ENCODE measurements at places on chromosomes 4 and X.

DNA sequence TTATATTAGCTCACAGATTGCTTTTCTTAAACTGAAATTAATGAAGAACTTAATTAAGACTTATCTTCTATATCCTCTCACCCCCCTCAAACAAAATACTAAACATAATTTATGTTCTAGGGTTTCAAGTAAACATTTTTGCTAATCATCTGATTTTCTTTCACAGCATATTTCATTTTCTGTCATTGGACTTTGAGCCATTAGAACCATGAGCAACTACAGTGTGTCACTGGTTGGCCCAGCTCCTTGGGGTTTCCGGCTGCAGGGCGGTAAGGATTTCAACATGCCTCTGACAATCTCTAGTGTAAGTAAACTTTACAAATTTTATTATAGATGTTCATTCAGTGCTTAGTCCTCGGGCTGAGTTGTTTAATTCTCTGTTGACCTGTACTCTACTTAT, 3.3 kb downstream of the PDLIM5 start:
- no peak for DNase-seq

DNA sequence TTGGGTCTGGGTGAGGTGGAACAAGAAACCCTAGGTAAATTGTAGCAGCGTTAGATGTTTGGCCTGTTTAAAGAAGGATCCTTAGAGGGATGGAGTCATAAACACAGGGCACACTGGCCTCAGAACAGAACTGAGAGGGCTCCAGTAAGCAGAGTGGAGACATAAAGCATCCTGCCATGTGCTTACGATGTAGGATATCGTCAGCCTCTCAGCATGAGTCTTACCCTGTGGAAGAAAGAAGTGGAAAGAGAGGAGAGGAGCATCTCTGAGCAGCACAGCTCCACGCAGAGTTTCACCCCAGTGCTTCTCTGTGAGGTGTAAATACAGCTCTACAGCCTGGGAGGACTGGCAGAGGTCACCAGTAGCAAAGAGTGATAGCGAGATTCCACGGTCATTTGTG, 27.8 kb upstream of the SORBS2 start:
- no peak for DNase-seq

DNA sequence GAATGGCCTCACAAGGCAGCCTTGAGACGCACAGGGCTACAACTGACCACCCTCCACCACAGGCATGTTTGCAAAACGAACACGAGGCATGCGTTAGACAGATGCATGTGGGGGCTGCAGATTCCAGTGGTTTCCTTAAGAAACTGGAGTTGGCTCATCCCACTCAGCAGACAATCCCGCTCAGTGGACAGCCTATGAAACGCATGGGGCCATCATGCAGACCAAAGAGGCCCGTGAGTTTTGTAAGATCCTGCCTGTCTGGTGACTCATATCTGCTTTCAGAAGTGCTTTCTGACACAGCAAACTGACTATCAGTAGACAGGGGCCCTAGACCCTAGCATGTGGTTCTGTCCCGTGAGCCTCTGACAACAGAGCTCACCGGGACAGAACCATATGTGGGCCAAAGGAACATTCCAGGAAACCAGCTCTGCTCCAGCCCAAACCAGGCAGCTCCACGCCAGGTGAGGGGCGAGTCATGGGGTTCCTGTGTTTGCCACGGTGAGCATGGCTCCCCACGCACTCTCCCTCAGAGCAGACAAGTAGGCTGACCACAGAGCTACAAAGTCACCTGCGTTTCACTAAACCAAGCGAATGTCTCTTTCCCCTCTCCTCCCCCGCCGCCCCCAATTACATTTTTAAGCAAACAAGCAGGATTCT, 74.4 kb downstream of the MTMR1 start:
- no peak for DNase-seq

DNA sequence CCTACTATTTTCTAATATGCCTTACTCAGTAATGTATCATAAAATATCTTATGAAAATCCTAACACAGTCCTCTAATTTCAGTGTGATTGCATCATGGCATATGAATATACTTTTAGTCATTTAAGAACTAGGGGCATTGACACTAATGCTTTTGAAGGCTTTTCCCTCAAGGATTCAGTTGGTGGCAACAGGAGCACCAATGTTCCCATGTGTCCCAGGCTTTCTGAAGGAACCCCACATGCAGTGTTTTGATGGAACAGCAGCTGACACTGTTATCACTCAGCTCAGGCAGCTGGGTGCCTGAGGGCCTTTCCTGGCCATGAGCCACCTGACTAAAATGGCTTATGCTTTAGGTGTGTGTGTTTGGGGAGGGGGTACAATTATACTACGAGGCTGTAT, 348.3 kb downstream of the ARHGAP24 start:
- DNase-seq, result no peak

DNA sequence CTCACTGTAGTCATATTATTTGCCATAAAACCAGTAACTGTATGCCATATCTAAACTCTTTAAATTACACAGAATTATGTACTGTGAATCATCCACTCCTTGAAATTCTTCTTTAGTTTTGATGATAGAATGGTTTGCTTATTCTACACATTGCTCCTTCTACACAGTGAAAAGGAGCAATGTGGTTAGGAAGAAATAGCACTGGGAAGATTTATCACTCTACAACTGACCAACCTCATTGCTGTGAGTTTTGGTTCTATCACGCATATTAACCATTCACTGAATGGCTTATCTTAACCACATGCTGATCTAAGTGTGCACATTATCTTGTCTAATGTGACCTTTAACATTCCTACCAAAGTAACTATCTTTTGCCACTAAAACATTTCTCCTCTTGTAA, 415.7 kb upstream of the NDST4 start:
- DNase-seq, result no peak

DNA sequence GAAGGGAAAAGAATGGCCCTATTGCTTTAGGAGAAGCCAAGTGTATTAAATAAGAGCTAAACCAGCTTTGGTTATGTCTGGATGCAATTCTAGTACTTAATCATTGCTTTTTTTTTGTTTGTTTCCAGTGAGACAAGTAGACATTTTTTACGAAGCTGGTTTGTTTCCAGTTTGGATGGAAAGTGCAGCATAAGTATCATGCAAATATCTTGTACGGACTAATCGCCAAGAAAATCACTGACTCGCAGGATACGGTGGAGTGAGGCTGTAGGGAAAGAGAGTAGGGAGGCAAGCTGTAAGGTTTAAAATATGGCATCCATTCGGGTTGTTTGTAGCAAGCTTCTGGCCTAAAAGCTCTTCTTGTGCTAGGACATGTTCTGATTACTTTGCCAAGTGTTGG, 64.8 kb downstream of the HPGD start:
- no peak for DNase-seq

DNA sequence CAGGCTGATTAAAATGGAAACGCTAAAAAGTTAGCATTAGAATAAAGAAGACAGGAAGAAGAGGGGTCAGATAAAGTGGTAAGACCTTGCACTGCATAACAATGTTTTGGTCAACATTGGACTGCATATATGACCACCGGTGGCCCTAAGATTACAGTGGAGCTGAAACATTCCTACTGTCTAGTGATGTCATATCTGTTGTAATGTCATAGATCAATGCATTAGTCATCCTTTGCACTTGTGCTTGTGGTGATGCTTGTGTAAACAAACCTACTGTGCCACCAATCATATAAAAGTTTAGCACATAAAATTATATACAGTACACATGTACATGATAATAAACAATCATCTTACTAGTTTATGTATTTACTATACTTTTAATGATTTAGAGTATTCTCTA, 73.0 kb downstream of the TMEM165 start:
- no peak for DNase-seq

DNA sequence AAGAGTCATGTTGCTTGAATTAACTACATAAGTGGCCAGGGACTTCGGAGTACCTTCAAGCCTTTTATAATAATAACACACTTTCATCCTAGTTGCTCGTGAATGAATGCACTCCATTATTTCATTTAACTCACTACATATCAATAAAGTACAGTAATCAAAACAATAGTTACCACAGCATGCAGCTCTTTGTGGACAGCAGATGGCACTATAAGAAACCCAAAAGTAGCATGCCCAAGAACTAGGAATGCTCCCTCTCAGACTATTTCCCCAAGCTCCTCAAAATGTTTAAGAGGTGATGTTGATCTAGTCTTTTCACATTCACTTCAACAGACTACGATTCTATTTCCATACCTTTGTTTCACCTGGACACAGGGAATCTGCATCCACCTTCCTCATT, 500.8 kb upstream of the DIAPH2 start:
- DNase-seq, result peak; percentile 3

DNA sequence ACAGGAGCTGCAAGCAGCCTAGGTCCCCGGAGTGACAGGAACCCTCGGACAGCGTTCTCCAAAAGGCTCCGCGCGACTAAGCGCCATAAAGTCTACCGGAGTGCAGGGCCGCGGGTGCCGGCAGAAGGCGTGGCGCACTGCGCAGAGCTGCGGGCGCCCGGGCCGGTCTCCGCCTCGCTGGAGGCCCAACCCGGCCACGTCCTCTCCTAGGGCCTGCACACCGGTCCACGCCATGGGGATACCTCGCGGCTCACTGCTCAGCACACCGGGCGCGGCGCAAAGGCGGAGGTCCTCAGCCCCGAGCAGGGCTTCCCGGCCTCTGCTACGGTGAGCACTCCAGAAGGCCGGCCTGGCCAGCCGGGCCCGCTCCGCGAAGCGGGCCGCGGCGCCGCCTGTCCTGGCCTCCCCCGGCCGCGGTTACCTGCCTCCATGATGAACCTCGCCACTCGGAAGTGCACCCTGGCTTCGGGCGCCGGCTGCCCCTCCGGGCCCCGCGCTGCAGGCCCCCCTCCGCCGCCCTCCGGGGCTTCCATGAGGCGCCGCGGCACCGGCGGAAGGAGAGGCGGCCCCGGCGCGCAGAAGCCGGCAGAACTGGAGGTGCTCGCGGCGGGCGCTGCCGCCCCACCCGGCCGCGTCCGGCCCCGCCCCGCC, at the start of gene CCNQ:
TSS of gene CCNQ (minus strand) at position 599 of the 651 bp plus-strand sequence. CDS start at position 533, 66 bp downstream.
- no peak for DNase-seq

- DNase-seq, result no peak
Observed at GRCh38 chr4:78749258-78749971, 26.7 kb upstream of the BMP2K start.

DNA sequence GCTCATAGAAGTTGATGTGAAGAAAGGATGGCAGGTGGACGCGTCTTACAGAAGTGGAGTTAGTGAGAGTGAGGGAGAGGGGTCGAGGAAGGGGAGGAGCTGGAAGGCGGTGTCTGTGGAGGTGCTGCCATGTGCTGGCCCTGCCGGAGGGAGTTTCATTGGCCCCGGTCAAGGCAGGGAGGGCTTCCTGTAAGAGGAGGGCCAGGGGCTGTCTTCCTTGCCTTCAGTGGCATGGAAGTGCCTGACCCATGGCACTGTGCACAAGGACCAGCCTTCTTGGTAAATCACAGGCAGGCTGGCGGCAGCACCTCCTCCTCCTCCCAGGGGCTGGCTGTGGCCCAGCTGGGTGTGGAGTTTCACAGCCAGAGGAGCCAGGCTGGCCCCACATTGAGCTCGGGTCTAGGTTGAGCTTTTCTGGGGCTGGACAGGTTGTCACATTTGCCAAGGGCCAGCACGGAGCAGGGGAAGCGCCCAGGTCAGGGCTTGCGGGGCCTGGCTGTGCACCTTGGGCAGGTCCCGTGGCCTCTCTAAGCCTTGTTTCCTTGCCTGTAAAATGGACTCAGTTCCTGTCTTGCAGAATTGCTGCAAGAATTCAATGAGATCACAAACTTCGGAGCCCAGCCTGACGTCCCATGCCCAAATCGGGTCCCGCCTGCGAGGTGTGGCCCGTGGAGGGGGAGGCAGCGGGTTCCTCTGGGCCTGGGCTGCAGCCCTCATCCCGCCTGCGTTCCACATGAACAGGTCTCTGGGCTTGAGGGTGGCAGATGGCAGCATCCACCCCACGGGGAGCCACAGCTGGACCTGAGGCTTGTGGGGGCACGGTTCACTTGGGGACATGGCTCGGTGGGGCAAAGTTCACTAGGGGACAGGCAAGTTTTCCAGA, 7.0 kb downstream of the HTRA3 start:
- DNase-seq, result no peak

DNA sequence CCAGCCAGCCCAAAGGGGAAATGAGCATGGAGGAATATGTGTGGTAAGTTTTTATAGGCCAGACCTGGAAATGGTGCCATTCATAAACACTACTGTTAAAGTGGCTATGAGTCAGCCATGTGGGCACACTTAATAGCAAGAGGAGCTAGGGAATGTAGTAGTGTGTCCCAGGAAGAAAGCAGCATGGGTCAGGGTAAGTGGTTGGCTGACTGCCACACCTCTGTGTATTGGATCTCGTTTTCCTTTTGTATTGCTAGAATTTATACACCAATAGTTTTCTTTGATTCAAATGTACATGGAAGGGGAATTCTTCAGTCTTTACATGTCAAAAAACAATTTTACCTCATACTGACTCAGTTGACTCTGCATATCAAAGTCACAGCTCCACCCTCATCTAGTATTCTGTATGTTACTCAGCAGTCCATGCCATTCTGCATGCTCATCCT, 22.9 kb upstream of the SGMS2 start:
- DNase-seq, result no peak

GRCh38 chr4:94629837-94630236, 127.9 kb upstream of the BMPR1B start:
- DNase-seq, result no peak

DNA sequence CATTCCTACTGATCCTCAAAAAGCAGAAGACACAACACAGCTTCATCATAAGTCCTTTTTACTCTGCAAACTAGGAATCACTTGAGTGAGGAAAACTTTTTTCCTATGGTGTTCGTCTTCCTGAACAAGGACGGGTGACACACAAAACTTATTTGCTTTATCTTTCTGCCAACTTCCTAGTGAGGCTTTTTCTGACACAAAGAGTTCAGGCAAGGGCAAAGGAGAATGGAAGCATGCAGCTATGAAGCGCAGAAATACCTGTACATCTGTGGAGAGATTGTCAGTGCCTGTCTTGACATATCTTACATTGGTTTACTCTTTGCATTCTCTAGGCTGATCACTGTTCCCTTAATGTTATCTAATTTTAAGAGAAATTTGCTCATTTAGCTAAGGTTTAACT, 548.0 kb upstream of the IGFBP7 start:
- DNase-seq, result no peak

DNA sequence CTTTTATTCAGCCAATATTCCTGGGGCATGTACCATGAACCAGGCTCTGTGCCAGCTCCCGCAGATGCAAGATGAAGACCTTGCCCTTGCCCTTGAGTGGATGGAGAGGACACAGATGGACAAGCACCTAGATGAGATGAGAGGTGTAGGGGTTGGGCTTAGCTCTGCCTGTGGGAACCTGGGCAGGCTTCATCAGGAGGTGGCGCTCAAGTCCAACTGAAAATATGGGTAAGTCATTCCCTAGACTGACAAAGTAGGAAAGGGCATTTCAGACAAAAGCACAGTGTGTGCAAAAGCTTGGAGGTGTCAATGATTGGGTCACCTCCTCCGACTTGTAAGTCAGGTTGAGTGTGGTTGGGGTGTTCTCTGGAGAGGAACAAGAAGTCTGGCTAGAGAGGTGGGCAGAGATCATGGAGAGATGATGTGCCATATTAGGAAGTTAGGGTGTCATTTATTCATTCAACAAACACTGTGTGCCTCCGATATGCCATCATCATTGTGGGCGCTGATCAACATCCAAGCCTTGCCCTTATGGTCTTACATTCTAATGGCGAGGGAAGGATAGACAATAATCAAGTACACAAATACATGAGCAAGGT, 64.6 kb downstream of the ANAPC4 start:
- DNase-seq, result peak; percentile 47

- no peak for DNase-seq
Observed at GRCh38 chrX:152905081-152905420, 7.2 kb downstream of the ZNF185 start.
